ENCODE measurements at places on chromosomes 16 and 17.

- DNase-seq: no peak
Observed at GRCh38 chr17:2688351-2689342, 22.9 kb downstream of the CLUH start.

DNA sequence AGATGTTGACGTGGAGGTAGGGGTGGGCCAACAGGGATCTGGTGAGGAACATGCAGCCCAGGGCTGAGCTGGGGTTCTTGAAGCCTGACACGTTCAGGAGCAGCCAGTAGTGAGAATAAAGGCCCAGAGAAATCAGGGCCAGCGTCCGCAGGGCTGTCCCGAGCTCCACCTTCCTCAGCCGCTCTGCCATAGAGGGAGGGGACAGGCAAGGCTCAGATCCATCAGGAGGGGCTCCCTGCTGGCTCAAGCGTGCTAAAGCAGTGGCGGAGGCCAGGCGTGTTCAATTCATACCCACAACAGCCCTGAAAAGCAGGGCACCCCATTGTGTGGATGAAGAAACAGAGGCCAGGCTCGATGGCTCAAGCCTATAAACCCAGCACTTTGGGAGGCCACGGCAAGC is 8.3 kb upstream of the FDXR start:
- no peak for DNase-seq

GRCh38 chr17:74892013-74892841 is 1.2 kb downstream of the FADS6 start:
- DNase-seq: no peak

GRCh38 chr16:10597187-10597601 is 16.8 kb upstream of the EMP2 start:
- no peak for DNase-seq

DNA sequence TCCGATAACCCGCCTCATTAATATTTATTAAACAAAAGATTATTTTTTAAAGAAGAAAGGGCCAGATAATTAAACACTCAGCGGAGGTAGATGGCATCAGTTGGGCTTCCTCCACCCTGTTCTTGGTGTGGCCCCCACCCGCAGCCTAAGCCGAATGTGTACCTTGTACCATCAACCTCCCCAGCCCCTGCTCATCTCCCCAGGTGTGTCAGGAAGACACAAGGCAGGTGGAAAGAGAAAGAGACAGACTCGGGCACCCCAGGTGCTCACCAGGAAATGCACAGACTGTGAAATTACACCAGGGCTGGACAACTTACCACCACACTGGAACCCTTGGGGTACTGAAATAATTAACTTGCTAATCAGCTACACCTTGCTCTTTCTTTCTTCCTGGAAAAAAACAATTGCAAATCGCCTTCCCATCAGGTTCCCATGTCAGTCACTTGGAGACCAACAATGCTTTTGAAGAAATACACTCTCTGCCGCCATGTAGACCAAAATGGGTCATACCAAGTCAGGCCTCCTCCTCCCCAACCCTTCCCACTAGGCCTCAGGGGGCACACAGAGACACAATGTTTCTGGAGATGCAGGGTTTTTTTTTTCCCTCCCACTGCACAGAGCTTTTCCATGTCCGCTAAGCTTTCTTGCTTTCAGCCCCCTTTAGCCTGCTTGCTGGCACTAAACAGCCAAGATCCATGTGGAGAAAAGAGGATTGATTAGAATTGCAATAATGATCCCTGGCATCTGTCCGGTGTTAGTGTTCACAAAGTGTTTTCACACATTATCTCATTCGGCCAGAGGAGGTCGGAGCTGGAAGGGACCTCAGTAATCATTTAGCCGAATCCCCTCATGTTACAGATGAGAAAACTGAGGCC is 8.6 kb upstream of the LHX1 start:
- DNase-seq: no peak

DNA sequence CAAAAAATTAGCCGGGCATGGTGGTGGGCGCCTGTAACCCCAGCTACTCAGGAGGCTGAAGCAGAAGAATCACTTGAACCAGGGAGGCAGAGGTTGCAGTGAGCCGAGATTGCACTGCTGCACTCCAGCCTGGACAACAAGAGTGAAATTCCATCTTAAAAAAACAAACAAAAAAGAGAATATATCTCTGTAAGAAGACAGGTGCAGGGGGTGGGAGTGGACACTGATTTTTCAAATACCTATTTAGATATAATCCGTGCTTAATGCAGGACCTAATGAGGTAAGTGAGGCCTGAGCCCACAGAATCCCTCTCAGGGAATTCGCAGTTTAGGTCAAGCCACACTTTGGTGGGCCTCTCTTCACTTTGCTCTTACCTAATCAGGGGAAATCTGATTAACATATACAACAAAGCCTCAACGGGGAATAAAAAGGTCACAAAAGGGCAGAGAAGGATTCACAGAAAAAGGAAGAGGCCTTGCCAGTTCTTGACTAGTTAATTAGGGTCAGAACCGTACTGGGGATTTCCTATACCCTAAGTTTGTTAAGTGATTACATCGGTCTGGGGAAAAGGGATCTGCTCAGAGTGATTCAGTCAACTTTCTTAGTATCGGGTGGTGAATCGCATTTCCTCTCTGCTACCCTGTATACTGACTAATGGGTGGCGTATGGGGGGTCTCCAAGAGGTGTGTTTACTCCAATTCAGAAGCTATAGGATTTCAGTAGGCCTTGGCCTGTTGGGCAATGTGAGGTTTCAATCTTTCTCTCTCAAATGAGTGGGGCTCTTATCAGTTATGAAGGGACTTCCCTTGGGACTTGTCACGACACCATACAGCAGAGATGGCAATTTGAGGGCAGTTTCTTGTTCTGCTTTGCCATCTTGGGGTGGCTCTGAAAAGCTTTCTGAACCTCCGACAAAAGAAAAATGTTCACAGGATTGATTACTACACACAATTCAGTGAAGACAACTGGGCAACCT is 1.9 kb upstream of the NFAT5 start:
- peak; percentile 11 for DNase-seq

DNA sequence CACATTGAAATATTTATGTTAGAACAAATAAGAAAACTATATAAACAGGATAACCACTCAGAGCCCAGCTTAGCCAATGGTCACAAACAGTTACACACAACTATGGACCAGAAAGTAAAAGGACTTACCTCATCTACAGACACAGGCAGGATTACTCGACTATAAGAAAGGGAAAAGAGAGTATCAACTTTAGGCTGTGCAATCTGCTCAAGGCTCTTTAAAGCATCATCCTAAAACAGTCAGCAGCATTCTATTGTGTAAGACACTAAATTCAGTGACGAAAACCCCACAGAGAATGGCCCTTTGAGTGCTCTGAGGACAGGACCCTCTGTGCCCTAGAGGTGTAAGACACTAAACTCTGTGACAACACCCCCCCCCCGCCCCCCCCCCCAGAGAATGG is 4.2 kb downstream of the PITPNA start:
- no peak for DNase-seq

GRCh38 chr16:55559933-55560516 is 6.5 kb upstream of the CAPNS2 start:
- DNase-seq: no peak

DNA sequence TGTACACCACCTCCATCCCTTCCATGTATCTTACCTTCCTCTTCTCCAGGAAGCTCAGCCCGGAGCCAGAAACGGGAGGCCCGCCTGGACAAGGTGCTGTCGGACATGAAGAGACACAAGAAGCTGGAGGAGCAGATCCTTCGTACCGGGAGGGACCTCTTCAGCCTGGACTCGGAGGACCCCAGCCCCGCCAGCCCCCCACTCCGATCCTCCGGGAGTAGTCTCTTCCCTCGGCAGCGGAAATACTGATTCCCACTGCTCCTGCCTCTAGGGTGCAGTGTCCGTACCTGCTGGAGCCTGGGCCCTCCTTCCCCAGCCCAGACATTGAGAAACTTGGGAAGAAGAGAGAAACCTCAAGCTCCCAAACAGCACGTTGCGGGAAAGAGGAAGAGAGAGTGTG is 756 bp upstream of the MVP start:
- DNase-seq: no peak

DNA sequence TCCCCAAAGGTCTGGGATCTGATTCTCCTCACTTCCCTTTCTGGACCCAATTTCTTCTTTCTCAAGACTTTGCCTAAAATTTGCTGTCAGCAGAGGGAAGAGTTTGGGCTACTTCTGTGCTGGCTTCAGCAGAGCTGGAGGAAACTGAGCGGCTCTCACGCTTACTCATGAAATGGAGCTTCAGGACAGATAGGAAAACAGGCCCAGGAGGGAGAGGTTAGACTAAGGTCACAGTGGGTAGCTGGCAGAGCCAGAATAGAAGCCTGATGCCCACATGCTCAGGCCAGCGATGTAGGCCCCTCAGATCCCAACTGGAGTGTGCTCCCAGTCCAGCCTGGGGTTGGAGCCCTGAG is 593 bp downstream of the SLC38A7 start:
- DNase-seq: no peak

GRCh38 chr17:79261355-79262072 is 186.9 kb downstream of the ENGASE start:
- DNase-seq: no peak

DNA sequence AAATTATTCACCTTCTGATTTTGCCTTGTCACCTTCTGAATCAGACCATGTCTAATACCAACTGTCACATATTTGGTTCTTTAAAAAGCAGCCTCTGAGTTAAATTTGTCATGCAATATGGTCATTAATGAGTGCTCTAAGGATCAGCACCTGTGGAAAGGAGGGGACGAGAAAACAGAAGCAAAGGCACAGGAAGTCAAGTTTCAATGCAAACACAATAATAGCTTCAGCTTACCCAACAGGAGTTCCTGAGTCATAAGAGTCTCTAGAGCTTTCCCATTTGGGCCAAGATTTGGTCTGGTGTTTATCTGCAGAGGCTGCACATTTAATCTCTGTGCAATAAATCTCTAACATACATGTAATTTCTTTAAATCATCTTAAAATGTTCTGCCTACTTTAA is 889.8 kb downstream of the CDH8 start:
- DNase-seq: no peak

DNA sequence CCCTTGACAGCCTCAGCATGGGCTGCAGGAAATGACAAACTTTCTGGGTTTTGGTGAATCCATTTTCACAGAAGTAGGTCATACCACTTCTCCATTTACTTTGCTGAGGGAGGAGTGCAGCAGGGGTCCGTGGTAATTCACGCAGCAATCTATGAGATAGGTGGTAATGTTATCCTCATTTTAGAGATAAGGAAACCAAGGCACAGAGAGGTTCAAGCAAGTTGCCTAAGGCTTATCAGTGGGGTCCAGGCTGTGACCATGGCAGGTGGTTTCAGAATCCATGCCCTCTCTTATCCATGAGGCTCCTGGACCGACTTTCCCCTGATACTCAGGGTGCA is 12.6 kb downstream of the TBX4 start:
- DNase-seq: no peak

GRCh38 chr16:2471016-2471652 is at the start of gene NTN3:
NTN3 (plus strand) TSS chr16:2471297; CDS start chr16:2471702, 405 bp downstream.
- no peak for DNase-seq

DNA sequence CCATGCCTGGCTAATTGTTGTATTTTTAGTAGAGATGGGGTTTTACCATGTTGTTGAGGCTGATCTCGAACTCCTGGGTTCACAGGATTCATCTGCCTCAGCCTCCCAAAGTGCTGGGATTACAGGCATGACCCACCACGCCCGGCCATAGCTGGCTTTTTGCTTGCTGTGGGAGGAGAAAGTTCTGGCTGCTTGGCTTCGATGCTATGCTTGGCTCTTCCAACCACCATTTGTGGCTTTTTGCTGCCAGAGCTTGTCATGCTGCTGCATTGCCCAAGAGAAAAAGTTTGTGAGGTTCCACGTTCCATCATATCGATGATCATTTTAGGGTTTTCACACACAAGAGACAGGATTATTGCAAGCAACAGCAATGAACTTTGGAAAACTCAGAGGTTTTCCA is 16.2 kb downstream of the BMERB1 start:
- no peak for DNase-seq

- peak; percentile 56 for DNase-seq
Observed at GRCh38 chr16:81238296-81239011, at the start of gene BCO1. BCO1 (plus strand) TSS chr16:81238689; CDS start chr16:81238909, 220 bp downstream.

DNA sequence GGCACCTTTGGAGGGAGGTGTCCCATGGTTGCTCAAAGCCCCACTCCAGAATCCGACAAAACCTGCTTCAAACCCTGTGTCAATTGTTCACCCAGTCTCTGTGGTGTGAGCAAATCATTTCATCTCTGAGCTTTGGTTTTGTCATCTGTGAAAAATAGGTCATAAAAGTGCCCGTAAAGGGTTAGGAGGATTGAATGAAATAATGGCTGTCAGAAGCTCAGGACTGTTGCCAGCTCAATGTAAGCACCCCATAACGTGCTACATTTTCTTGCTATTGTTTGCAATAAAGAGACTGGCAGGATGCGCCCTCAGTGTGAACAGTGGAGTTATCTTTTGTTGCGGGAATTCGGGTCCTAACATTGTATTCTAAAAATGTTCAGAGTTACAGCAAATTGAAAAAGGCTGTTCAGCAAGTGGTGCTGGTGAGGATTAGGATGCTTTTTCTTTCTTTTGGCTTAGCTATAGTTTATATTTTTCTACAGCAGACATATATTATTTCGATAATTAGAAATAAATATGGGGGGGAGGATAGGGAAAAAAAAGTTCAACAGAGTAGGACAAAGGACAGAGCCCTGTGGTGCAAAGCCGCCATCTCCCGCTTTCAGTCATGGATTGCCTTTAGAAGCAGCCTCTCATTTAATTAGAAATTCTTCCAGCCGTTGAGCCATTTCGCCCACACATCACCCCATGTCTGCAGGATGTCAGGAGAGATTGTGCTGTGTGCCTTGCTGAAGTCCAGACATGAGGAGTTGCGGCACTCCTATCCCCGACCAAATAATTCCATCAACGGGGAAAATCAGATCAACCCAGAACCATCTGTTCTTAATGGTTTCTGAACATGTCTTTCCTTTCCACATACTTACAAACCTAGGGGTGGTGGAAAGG is 20.9 kb upstream of the PYY start:
- DNase-seq: no peak
